ENCODE measurements at places on chromosomes 11 and 22.

DNA sequence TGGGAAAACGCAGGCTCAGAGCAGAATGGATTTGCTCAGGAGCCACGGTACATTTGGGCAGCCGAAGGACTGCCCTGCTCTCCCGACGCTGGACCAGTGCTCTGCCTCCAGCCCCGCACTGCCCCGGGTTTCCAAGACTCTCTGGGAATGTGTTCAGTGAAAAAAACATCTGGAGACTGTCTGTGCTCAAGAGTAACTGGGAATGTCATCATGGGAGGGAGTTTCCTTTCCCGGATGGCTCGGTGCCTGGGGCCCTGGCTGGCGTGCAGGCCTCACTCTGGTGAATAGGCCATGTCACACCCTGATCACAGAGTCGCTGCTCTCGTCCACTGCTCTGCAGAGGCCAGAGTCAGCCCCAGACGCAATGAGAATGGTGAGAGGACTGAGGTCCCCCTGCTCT lies 9.8 kb upstream of the APOL6 start:
- no peak for DNase-seq

DNA sequence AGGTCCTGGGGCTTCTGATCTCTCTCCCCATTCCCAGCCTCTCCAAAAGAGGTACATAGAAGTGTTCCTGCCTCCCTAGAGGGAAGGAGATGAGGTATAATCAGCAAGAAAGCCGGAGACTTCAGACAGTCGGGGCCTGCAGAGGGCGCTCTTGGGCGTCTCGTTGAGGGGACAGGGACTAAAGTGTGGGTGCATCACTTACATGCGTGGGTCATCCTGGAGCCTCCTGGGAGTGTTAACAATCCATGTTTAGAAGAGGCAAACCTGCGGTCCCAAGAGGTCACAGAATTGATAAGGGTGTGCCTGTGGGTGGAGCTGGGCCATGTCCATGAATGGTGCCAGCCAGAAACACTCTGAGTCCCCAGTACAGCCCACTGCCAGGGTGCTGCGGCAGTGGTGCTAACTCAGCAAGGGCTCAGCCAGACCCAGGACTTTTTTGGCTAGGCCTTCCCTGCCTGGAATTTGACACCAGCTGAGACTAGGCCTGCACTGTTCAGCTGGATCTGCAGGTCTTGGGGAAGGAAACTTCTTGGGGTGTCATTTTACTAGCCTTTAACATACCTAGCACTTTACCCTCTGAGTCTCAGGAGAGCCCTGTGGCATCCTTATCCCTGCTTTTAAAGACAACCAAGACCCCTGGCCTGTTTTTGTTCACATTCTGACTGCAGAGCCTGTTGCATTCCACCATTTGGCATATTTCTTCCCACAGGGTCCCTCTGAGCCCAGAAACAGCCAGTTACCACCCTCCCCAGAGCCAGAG lies 5.5 kb downstream of the YDJC start:
- DNase-seq: no peak

DNA sequence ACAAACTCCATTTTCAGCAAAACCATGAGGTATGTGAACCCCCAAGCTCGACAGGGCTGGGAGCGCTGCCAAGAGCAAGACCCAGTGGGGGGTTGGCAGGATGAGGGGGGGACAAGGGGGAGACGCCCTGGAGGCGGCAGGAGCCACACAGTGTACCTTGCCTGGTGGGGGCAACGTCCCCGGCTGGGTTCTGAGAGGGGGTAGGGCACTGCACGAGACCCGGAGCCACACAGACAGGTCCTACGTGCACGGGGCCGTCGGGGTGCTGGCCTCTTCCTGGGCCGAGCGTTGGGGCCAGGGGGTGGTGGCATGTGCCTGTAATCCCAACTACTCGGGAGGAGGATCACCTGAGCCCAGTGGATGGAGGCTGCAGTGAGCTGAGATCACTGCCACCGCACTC lies 28.8 kb downstream of the TBX1 start:
- no peak for DNase-seq

DNA sequence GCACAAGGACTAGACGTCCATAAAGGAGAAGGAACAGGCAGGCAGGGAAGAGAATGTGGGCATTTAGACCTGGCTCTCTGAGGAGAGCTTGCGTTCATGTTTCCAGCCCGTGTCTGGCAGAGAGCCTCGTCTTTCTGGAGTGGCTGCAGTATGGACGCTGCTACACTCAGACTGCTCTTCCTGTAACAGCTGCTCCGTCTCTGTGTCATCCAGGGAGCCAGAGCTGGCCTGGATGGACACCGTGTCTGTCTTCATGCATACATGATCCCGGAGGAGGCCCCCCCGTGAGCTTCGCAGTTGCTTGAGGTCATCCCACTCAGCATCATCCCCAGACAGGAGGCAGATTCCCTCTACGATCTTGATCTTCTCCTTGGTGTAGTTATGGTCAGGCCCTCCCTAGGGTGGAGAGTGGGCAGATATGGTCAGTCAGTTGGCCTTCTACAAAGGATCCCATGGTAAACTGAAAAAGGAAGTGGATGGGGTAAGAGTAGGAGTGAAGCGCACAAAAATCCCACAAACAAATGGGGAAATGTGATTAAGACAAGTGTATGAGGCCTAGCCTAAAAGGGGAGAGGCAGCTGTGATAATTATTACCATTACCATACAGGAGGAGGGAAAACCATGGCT lies 13.0 kb upstream of the CKAP5 start:
- no peak for DNase-seq

- DNase-seq: no peak
Measured at GRCh38 chr11:16412525-16413172, 56.3 kb upstream of the SOX6 start.

DNA sequence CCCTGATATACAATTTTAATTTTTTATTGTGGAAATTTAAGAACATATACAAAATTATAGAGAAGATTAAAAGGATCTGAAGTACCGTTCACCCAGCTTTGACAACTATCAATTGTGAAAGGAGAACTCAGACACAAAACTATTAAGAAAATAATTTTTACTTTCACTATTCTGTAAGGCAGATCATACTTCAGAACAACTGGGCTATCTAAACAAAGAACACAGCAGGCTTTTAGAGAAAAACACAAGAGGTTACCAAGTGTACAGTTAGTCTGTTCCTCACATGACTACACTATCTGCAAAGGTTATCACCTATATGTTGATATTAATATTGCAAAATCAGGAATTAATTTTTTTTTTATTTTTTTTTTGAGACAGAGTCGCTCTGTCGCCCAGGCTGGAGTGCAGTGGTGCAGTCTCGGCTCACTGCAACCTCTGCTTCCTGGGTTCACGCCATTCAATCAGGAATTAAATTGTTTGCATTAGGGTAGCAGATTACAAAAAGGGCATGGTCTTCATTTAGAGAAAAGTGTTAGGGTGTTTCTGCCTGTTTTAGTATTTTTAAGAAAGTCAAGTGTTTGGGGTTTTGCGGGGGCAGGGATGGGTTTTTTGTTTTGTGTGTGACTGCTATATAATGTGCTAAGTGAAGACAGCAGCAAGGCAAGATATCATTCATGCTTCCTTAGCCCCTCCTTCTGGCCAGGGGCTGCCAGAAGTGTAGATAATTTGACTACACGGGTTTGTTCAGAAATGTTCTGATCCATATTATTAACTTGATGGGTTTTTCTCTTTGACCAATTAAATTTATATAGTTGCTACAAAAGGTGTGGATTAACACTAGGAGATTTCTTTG lies 27.6 kb upstream of the SIK2 start:
- no peak for DNase-seq

All from GM13976 (cell line).